ENCODE measurements at places on chromosomes 2 and 18.

DNA sequence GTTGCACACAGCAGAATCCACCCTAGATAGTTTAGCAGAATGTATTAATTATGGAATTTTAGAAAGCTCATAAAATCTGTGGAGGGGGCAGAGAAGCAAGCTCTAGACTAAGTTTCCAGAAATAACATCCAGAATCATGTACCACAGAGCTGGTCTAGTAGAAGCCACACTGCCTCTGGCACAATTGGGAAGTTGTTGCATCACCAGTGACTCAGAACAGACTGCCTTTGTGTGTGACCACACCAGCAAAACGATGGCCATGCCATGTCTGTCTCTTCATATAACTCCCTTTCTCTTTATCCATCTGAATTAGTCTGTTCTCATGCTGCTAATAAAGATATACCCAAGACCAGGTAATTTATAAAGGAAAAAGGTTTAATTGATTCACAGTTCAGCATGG lies 158.9 kb downstream of the CCDC148 start:
- DNase-seq, result no peak

DNA sequence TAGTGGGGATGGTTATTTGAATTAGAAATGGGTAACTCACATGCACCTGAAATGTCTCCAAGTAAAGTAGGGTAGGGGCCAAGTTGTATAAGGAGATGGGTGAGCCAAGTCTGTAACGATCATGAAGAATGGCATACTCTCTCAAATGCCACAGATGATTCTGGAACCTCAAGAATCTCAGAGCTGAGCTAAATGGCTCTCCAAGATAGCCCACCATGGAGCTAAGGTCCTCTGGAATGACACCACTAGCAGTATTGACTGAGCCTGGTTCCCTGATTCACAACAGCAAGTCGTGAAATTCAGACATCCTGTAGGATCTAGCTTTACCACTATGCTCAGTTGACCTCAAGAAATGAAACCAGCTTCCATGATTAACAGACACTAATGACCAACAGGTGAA lies 115.9 kb upstream of the EPAS1 start:
- no peak for DNase-seq

- no peak for DNase-seq
Observed at GRCh38 chr2:57893786-57894185, 152.8 kb upstream of the VRK2 start.

- no peak for DNase-seq
Observed at GRCh38 chr2:66526180-66526579, 91.3 kb downstream of the MEIS1 start.

DNA sequence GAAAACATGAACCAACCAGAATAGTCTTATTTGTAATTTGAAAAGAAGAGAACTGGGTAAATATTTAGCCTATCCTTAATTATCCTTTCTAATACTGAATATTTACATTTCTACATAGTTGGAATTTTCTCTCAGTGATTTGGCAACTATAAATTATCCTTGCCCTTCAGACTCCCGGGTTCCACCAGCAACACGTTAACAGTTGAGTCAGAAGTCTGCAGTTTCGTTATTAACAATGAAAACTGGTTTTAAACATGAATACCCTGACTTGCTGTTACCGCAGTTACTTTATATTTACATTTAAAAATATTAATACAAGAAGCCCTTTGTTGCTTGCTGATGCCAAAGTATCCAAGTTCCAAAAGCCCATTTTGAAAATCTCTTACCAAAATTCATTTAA lies 673.0 kb downstream of the ARHGAP15 start:
- DNase-seq, result no peak

- DNase-seq, result no peak
Observed at GRCh38 chr18:22170421-22171257, 1.2 kb downstream of the GATA6 start.

DNA sequence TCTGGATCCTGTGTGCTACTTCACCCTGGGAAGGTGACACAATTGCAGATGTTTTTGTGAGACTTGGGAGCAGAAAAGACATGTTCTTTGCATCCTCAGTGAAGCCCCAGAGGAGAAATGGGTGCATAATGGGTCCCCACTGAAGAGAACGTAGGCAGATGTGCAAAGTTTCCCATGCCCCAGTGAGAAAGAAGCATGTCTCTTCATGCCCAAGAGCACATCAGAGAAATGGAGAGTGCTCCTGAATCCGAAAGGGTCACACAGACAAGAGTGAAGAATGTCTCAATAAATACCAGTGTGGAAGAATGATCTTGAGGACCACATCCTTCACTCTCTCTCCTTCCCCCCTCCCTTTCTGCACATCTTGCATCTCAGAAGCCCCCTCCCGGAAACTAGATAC lies 167.7 kb downstream of the TMEM247 start:
- no peak for DNase-seq

DNA sequence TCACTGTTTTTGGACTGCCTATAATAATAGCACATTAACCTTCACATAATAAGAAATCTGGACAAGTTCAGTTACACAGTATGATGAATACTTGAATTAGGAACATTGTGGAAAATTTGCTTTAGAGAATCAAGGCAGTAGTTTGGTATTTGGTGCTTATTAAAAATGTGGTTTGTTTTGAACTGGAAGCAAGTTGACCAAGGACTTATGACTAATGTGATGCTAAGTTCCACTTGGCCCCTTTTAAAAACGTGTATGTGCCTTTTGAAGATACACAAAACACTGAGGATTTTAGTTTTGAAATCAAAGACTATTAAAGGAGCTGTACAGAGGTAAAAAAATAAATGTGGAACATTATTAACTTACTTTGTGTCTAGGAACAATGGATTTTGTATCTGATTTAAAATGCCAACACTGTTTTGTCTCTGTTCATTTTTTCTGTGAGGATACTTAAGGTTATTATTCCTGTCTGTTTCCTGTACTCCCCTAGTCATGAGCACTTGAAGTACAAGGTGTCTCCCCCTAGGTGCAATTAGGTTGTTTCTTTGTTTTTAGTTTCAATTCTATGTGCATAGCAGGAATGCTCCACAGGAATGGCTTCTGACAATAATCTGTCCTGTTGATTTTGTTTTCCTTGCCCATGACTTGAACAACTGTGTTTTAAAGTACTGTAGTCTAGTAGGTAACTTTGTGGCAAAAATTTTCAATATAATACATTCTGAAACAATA lies 49.6 kb upstream of the PTH2R start:
- DNase-seq, result no peak

- DNase-seq, result no peak
Observed at GRCh38 chr2:171726847-171727450, 39.7 kb downstream of the DYNC1I2 start.

GRCh38 chr2:99031481-99031880 lies 95.5 kb upstream of the CRACDL start:
- DNase-seq, result no peak

DNA sequence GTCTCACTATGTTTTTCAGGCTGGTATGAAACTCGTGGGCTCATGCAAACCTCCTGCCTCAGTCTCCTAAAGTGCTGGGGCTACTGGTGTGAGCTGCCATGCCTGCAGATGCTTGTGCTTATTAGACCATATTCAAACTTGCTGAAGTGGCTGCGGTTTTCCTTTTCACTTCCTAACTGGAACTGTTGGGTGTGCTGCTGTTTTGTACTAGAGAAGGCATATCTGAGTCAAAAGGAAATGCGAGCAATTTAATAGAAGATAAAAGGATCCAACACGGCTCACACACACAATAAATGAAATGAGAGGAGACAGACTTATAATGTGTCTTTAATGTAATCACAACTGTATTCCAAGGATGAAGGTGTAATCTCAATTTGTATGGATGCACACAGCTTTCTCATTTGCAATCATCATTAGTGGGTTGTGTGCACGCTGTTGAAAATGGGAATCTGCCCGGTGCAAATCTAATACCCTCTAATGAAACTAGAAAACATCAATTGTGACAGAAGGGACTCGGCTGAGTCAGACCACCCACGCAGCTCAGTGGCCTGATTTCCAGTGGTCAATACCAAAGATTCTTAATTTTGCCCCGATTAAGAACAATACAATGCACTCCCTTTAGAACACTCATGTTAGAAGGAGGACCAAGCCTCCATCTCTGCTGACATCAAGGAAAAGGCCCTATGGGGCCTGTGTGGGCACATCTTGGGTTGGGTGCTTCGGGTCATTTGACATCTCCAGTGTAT lies 532.7 kb downstream of the TDRD15 start:
- DNase-seq, result no peak

GRCh38 chr2:120878970-120879369 lies 143.3 kb downstream of the GLI2 start:
- DNase-seq, result no peak

GRCh38 chr2:120317916-120318315 lies 28.0 kb upstream of the INHBB start:
- no peak for DNase-seq

DNA sequence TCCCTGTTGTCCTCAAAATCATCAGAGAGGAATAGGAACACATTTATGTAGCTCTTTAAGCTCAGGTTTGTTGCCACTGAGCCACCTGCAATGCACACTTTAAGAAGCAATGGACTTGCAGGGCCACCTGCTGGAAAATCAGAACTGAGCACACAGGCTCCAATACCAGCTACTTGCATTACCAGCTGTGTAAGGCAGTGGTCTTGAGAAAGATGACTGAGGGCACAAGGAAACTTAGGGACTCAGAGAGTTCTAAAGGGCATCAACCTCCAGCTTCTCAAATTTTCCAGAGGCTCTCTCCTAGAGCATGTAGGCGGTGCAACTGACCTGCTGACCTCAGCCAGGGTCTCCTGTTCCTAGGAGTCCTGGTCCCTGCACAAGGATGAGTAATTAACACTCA lies 2.5 kb upstream of the CNDP2 start:
- DNase-seq, result peak; percentile 30

GRCh38 chr2:217934321-217935131 lies 68.3 kb downstream of the TNS1 start:
- DNase-seq, result no peak

GRCh38 chr2:218711550-218711929 lies 905 bp downstream of the TTLL4 start:
- no peak for DNase-seq

- DNase-seq, result peak; percentile 9
Observed at GRCh38 chr2:237603718-237604362, 13.3 kb upstream of the RAB17 start.

DNA sequence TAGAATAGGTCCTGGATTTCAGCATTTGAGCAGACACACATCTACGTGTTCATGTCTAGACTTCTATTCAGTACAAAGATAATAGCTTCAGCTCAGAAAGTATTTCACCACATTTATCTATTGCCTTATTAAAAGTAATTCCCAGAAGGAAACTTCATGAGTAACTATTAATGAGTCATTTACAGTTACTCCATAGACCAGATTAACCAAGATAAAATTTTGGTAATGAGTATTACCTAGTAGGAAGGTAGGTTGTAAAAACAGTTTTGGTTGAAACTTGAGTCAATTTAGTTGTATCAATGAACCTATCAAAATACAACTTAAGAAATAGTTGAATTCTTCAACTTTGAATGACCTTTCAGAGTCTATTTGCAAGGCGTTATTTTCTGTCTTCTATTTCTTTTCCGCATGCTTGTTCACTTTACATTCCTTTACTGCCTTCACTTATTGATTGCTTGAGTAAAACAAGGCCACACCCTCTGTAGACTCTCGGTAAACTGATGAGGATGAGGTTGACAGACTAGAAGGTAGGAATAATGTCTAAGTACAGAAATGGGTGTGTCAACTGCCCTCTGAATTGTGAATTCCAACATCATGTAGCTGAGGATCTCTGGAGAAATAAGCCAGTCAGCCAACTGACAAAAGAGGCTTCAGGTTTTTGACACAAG lies 1165.6 kb upstream of the ZEB2 start:
- DNase-seq, result no peak

- no peak for DNase-seq
Observed at GRCh38 chr2:206323486-206323885, 49.0 kb downstream of the ZDBF2 start.

DNA sequence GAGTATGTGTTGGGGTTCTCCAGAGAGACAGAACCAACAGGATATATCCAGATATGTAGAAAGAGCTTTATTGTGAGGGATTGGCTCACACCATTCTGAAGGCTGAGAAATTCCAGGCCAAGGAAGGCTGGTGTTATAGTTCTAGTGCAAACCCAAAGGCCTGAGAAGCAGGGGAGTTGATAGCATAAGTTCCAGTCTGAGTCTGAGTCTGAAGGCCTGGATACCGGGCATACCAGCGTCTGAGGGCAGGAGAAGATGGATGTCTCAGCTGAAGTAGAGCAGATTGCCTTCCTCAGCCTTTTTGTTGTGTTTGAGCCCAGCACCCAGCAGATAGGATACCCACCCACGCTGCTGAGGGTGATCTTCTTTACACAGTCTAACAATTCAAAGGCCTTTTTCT lies 211.7 kb upstream of the RASGRP3 start:
- DNase-seq, result no peak

GRCh38 chr18:30988440-30988839 lies 54.1 kb downstream of the DSC3 start:
- no peak for DNase-seq

GRCh38 chr2:215019521-215020145 lies 118.8 kb downstream of the ABCA12 start:
- DNase-seq, result no peak

DNA sequence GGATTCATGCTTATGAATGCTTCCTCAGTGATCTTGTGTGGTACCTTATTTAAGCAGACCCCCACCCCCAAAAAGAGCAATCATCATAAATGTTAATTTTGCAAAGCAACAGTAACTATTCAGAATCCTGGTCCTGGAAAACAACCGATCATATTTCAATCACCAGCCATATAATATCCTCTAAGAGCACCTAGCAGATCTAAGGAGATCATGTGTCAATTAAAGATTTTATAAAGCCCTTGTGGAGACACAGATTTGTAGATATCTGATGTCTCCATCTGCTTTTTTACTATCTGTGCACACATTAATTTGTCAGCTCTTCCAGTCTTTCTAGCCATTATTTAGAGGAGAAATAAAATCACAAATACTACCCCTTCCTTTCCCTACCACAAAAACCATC lies 423.7 kb downstream of the TGIF1 start:
- DNase-seq, result no peak

GRCh38 chr18:43805646-43806194 lies 528.4 kb upstream of the SYT4 start:
- no peak for DNase-seq

DNA sequence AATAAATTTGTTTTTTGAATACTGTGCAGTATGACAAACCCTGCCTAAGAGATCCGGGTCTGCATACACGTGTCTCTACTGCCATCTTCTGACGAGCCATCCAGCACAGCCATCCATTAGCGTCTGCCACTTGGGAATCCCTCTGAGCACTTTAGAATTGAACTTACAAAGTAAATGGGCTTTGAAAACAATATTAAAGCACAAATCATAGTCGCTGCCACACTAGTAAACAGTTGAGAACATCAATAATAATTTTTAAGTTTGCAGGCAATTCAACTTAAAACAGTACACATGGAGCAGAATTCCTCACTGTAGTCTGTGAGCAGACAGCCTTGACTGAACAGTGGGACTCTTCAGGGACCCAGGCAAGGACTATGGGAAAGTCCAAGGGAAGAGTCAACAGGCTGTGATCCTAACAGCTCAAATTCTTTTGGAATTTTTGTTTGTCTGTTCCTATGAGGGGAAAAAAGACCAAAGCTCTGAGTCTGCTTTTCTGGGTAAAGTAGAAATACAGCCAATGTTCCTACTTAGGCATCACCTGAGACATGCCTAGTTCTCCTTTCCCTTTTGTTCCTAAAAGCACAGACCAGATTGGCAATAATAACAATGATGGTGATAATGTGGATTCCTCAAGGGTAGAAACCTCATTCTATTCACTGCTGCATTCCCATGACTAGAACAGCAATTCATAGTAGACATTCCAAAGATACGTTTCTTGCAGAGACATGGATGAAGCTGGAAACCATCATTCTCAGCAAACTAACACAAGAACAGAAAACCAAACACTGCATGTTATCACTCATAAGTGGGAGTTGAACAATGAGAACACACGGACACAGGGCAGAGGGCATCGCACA lies 92.9 kb downstream of the MREG start:
- DNase-seq, result peak; percentile 12

GRCh38 chr2:94956797-94957391 lies 68.6 kb upstream of the MAL start:
- no peak for DNase-seq

All from stimulated activated CD8-positive, alpha-beta memory T cell treated with anti-CD3 and anti-CD28 coated beads, Interleukin-2, amount 100 ng/mL, for 1 hour (primary cell).